ENCODE measurements at places on chromosomes 11 and 22. TPM values are rescaled to one million over a fixed set of nuclear protein-coding genes. Genes with fewer than 3 reads are reported as not detected.

The KCTD21 gene
- 7.8 TPM for total RNA-seq

The CRACR2B gene
- total RNA-seq = 0.63 TPM

The F2 gene
- total RNA-seq = 0.63 TPM

The C22orf31 gene
- not detected for total RNA-seq

The MS4A14 gene
- total RNA-seq = not detected

The KCNC1 gene
- total RNA-seq = 15.7 TPM

The OR5P2 gene
- not detected for total RNA-seq

The BANF1 gene
- total RNA-seq = 16.9 TPM

The TMEM25 gene
- 83.3 TPM for total RNA-seq

Data from parietal lobe (tissue), 2 donors.